Stimulated activated CD8-positive, alpha-beta memory T cell treated with anti-CD3 and anti-CD28 coated beads, Interleukin-4, amount 100 ng/mL, for 4 hours (primary cell): ENCODE measurements at places on chromosomes 4 and X.

- DNase-seq = no peak
Observed at GRCh38 chr4:106334741-106335470, 18.6 kb downstream of the AIMP1 start.

DNA sequence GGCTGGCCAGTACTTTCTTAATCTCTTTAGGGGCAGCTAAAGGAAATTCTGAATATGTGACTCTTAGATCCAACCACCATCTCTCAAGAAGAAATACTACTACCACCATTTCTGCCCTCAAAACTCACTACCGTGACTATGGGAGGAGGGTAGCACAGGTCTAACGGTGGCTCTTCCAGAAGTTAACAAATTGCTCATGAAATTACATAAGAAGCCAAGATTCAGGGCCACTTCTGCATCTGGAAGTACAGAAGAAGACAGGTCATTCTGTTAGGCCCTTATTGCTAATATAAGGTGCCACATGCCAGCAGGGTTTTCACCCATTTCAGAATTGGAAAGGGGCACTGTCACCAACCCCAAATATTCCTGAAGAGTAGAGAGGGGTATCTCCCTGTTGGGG is 19.6 kb upstream of the NKRF start:
- no peak for DNase-seq

GRCh38 chr4:113826421-113826820 is 64.9 kb upstream of the CAMK2D start:
- no peak for DNase-seq

DNA sequence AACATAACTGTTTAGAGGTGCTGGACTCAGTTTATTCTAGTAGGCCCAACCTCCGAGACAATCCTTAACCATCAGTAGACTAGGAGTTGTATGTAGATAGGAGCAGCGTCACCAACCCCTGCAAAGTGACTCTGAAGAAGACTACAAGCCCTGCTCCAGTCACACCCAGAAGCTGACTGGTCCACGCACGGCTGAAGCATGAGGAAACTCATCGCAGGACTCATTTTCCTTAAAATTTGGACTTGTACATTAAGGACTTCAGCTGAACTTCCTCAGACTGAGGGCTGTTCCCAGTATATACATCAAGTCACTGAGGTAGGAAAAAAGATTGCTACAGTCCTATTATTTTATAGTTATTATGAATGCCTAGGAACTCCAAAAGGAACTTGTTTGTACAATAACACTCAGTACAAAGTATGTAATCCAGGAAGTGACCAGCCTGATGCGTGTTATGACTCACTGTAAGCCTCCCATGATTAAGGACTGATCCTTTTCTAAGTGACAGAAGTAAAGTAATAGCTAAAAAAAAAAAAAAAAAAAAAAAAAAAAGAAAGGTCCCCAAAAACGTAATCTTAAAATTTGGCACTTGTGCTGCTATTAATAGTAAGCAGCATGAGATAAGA is 41.6 kb upstream of the UGT2B7 start:
- DNase-seq = no peak

GRCh38 chrX:889966-890651 is 259.5 kb downstream of the SHOX start:
- no peak for DNase-seq
